ENCODE measurements at places on chromosomes 2 and 18.

DNA sequence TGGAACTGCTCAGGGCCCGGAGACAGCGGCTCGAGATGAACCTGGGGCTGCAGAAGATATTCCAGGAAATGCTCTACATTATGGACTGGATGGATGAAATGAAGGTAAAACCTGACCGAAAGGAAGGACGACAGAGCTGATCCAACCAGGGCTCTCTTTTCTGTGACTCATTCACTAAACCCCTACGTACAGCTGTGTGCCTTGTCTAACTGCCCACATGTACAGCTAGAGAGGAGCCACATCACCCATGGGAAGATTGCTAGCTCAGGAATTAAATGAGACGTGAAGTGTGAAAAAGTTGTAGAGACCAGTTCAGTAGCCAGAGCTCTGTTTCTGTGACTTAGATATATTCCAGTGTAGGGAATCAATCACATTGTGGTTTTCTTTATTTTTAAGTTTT lies 97.3 kb upstream of the EML6 start:
- no peak for DNase-seq

DNA sequence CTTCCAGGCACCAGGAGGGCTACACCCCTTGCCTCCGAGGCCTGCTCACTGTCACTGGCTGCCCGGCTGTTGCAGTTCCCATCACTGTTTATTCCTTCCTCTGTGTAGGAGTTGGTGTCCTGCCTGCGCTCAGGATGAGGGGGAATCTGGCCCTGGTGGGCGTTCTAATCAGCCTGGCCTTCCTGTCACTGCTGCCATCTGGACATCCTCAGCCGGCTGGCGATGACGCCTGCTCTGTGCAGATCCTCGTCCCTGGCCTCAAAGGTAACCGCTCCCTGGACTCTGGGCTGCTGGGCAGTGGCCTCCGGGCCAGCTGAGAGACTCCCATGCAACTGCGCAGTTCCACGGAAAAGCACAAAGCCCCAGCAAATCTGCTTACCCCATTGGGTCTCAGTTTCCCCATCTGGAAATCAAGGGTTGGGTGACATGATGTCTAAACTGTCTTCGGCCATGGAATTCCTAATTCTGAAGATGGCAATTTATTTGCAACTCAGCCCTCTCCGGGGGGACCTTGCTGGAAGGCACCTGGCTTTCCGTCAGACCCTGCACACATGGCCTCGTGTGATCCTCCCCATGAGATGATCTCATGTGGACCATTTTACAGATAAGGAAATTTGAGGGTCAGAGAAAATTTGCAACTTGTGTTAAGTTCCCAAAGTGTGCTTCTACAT lies 9.4 kb downstream of the COLEC11 start:
- DNase-seq = no peak

- DNase-seq = no peak
Measured at GRCh38 chr2:196719110-196719872, 79.8 kb downstream of the CCDC150 start.

- no peak for DNase-seq
Measured at GRCh38 chr18:36179562-36180355, 7.5 kb upstream of the MOCOS start.

DNA sequence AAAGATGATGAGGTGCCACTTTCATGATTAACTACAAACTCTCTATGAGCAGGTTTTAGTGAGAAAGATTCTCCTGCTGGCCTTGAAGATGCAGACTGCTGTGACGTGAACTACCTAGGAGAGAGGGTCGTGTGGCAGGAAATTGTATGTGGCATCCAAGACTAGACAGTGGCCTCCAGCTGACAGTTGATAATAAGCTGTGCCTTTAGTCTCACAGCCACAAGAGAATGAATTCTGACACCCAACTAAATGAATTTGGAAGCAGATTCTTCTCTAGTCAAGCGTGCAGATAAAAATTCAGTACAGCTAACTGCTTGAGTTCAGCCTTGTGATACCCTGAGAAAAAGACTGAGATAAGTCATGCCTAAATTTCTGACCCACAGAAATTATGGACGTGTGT lies 169.0 kb upstream of the COL3A1 start:
- DNase-seq = no peak

GRCh38 chr18:12034241-12035100 lies 53.2 kb downstream of the IMPA2 start:
- no peak for DNase-seq

- DNase-seq = no peak
Measured at GRCh38 chr2:191302459-191303139, 57.4 kb downstream of the MYO1B start.

GRCh38 chr18:4283746-4284291 lies 171.3 kb downstream of the DLGAP1 start:
- no peak for DNase-seq

Data from activated CD4-positive, alpha-beta T cell treated with anti-CD3 and anti-CD28 coated beads, Interleukin-2, amount 50 U/mL, for 1 hour (primary cell).